ENCODE measurements at places on chromosomes 2 and 18.

DNA sequence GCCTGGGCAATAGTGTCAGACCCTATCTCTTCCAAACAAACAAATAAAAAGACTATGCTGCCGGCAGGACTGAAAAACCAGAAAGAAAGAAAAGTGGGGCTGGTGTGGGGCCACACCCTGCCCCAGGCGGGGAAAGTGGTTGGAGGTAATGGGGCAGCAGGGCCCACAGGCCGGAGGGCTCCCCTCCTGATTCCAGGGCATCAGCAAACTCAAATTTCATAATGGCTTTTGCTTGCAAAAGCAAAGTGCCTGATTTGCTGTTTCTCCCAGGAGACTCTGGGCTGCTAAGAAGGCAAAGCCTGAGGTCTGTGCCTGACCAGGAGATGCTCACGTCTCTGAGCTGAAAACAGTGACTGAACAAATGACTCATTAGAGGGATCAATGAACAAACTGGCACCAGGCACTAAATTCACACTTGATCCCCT, 121.9 kb downstream of the HDAC4 start:
- DNase-seq: no peak

DNA sequence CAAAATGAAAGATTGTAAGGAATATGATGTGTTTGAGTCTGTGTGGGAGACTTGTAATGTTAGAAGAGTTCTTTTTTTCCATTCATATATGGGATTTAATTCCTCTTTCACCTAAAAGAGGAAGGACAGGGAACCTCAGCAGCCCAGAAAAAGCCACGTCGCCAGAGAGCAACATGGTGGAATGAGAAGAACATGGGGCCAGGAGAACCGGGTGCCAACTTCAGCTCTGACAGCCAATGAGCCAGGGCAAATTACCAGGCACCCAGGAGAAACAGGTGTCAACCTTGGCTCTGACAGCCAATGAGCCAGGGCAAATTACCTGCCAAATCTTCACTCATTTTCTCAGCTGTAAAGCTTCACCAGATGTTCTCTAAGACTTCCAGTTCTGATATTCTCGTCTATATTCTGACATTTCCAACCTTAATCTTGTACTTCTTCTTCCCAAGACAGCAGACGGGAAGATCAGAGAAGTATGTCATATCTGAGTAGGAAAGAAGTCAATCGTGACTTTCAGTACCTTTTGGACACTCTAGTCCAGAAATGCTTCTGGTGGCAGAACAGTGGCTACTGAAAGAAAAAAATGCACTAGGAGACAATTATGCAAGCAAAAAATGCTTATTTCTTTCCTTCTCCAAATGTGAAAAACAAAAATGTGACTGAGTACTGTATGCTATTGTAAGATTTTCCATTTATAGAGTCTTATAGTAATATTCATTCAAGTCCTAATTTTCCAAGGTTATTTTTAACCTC, 79.2 kb upstream of the COL5A2 start:
- no peak for DNase-seq

GRCh38 chr18:12842459-12843380, 41.3 kb downstream of the PTPN2 start:
- DNase-seq: no peak

DNA sequence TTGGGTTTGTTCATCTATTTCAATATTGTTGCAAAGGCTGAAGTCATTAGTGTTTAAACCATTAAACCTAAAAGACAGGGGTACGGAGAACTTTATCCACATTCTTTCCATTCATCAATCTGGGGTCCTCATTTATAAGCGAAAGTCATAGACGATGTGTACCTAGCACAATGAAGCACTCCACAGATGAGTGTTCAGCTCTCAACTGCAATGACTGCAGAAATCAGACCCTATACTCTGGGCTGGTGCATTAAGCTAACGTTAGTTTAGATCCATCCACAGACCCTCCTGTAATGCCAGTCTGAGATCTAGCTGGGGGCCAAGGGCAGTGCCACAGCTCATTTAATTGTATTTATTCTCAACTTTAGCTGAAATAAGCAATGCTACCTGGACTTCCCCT, 155.2 kb downstream of the AFF3 start:
- DNase-seq: no peak

DNA sequence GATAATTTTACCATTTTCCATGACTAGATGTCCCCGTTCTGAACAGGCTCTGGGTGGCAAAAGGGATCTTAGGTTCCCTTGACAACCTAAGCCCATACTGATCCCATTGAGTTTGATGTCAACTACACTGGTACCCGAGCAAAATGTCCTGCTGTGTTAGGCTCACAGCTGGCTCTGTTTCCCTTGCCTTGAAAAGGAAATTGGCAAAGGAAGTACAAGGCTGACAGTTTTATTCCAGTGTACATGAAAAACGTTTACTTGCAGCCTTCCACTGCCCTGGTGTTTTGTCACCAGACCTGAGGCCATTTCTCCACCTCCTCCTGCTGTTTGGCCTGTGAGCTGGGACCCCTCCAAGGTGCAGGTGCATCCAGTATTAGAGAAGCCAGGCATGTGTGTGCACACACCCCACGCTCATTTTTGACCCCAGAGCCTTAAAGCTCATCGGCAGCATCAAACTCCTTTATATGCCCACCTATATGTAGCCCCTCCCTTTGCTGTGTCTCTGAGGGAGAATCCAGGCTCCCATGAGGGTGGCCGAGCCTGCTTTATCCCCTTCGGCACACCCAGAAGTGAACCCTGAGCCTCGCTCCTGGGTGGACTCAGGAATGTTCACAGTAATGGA, 171.3 kb downstream of the NDUFA10 start:
- no peak for DNase-seq

- no peak for DNase-seq
Measured at GRCh38 chr2:55590810-55591440, 26.5 kb downstream of the PPP4R3B start.

DNA sequence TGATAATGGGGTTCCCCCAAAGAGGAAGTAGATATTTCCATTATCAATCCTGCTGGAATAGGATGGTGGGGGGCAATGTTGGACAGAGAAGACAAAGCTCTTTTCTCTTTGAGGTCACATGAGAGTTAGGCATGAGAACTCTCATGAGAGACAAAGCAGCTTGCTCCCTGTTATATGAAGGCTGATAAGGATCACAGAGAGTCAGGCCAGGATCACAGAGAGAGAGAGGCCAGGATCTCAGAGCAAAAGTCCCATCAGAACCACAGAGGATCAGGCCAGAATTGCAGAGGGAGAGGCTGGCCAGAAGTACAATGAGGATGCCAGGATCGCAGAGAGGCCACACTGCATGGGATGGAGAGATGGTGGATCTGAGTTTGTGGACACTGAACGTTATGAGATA, 457.1 kb downstream of the LPIN1 start:
- DNase-seq: no peak

DNA sequence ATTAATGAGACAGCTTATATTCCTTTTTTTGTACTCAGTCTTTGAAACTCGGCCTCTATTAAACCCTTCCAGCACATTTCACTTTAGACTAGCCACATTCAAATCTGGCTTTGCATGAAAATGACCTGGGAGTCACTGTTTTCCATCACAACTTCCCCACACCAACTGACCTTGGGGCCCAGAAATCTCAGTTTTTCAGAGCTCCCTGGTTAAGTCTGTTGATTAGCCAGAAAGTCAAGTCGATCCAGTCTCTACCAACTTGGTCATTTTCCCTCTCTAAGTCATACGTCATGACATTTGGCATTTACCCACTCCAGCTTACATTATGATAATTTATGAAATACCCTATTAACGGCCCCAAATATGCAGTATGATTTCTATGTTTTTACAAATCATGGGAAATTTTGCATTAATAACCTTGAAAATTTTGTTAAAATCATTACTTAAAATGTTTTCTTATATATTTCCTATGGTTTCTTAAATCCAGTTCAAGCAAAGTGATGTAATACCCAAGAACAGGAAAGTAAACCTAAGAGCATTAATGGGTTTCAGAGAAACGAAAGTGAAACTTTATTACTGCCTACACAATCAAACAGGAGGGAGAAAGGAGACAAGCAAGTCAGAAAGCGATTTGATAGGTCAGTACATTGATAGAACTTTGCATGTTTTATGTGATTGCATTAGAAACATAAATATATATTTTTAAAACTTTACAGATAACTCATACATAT, 77.1 kb downstream of the SPATS2L start:
- no peak for DNase-seq

- DNase-seq: no peak
Measured at GRCh38 chr18:41410006-41410405, 545.0 kb upstream of the PIK3C3 start.

GRCh38 chr2:168272225-168272624, 24.8 kb upstream of the STK39 start:
- no peak for DNase-seq

- DNase-seq: no peak
Measured at GRCh38 chr2:200617156-200618053, 31.6 kb downstream of the AOX1 start.

GRCh38 chr2:129712676-129712985, 266.8 kb upstream of the RAB6C start:
- no peak for DNase-seq

Measured in Ammon's horn (tissue), 1 donor.